ENCODE measurements at places on chromosomes 1 and 21.

DNA sequence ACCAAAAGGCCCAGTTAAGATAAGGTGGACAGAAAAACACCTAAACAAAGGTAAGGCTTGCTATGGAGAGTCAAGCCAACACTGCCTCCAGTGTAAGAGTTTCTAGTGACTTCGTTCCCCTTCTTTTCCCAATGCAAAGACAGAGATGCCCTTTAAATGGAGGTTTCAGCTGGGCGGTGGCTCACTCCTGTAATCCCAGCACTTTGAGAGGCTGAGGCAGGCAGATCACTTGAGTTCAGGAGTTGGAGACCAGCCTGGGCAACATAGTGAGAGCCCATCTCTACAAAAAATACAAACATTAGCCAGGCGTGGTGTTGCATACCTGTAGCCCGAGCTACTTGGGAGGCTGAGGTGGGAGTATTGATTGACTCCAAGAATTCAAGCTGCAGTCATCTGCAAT is 24.0 kb upstream of the COL6A1 start:
- DNase-seq, result no peak

DNA sequence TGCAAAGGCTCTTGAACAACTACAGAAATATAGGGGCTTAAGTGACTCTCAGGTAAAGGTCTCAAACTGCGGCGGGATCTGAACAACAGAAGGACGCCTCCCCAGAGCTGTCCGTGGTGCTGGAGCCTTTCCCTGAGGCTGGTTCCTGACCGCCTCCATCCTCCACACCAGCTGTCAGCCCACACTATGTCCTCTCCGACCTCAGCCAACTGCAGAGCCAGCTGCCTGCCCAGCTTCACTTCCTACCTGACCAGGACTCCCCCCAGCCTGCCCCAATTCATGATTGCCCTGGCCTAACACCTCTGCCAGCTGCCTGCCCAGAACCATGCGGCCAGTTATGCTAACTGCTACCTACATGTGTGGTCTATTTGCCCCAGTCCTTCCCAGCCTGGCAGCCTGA is 63.6 kb upstream of the ZC3H12A start:
- DNase-seq, result peak; percentile 38

DNA sequence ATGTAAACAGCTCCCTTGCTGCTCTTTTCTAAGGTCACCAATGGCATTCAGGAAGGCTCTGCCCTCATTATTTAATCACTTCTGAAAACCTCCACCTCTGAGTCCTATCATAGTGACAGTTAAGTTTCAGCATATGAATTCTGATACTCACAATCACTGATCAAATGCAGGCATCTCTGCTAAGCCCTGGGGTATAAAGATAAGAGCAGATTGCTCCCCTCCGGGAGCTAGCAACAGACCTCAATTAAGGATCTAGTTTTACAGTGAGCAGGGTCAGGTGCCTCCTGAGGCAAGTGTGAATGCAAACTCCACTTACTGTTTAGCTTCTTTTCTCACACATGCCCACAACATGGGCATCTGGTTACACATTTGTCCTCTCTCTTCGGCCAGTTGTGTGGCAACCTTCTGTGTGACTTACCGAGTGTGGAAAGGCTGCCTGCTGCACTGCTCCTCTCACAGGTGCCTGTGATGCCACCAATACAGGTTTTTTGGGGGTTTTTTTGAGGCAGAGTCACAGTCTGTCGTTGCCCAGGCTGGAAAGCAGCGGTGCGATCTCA is 15.0 kb downstream of the IL10RB start:
- no peak for DNase-seq

DNA sequence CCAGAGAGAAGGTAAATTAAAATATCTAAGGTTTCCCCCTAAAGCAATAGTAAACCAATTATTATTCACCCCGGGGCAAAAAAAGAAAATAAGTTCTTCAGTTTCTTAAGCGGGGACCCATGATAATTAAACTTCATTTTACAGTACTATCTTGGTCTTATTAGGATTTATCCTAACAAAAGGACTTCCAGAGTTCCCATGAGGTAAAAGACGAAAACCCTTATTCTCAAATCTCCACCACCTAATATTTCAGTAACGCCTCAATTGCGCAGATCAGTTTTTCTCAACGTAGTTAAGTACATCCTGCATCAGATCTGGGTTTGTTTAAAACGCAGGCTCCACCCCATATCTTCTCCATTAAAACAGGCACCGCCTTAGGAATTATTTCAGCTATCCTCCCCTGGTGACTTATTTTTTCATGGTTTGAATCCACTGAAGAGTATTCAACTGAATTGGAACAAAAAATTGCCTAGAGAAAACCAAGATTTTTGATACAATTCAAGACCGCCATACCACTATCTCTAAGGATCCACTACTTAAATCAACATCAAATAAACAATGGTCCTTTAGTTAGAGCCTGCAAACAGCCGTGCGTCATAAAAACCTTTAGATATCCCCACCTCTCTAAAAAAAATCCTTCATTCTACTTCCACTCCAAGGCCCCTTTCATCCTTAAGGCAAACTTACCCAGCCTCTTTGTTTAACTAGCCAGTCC is 1.7 kb downstream of the MCL1 start:
- DNase-seq, result no peak

- DNase-seq, result no peak
Measured at GRCh38 chr1:37189111-37189510, 154.8 kb upstream of the GRIK3 start.

GRCh38 chr21:28590676-28591075 is 402.0 kb downstream of the LTN1 start:
- no peak for DNase-seq

- DNase-seq, result peak; percentile 67
Measured at GRCh38 chr1:226702318-226702956, 36.6 kb downstream of the ITPKB start.

- no peak for DNase-seq
Measured at GRCh38 chr1:228309326-228310067, 97.1 kb downstream of the TRIM11 start.

DNA sequence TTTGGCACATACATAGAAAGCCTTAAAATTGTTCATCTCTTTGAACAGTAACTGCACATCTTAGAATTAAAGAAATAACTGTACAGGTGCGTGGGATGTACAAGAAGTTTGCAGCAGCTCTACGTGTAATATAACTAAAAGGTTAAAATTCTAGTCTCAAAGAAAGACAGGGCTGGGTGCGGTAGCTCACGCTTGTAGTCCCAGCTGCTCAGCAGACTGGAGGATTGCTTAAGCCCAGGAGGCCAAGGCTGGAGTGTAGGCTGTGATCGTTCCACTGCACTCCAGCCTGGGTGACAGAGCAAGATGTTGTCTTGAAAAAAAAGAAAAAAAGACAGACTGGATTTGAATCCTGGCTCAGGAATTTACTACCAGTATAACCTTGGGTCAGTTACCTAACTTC is 13.4 kb downstream of the PARP1 start:
- no peak for DNase-seq

GRCh38 chr1:149972547-149972946 is 35.9 kb upstream of the MTMR11 start:
- no peak for DNase-seq

Data from right hindlimb (tissue), 1 donor.